ENCODE measurements at places on chromosomes 16 and 17.

DNA sequence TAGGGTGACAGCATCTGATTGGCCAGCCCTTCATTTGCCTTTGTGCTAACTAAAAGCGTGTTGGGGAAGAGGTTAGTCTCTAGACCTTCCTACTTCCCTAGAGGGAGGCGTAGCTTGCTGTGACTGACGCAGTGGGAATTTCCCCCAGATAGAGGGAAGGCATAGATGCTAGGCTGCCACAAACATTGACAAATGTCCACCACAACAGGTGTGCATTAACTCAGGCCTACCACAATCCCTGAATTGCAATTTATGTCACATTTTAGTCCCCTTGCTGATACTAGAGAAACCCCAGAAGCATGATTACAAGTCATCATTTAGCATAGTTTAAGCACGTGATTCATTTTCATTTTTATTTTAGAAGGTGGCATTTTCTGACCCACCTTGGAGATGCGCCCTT is 76.3 kb upstream of the WSB1 start:
- DNase-seq = no peak

DNA sequence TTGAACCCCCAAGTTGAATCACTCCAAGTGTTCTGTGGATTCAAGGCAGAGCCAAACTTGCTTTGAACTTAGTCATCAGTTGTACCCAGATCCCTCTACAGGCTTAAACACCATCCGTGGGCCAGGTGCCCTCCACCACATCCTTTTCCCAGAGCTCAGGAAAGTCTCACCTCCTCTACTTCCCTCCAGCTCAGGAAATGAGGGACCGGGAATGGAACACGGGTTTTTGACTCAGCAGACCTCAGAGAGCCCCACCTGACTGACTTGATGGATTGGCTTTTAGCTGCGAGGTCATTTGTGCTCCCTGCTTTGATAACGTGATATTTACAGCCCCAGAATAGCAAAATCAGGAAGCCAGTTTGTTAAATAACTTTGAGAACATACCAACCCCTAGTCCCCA is 20.1 kb downstream of the GID4 start:
- DNase-seq = no peak

GRCh38 chr16:46774743-46775177 is 26.6 kb upstream of the MYLK3 start:
- DNase-seq = no peak

DNA sequence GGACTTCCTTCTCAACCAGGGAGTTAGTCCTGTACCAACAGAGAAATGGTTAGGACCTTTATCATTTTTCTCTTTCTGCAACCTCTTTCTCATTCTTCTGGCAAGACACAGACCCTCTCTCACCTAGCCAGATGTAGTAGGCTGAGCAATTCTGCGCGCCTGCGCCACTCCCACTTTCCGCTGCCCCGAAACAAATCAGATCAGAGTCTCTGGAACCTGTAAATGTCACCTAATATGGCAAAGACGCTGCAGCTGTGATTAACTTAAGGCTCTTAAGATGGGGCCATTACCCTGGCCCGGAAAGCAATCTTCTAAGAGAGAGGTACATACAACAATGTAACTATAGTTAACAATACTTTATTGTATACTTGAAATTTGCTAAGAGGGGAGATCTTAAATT is 94.3 kb upstream of the ASIC2 start:
- DNase-seq = no peak

DNA sequence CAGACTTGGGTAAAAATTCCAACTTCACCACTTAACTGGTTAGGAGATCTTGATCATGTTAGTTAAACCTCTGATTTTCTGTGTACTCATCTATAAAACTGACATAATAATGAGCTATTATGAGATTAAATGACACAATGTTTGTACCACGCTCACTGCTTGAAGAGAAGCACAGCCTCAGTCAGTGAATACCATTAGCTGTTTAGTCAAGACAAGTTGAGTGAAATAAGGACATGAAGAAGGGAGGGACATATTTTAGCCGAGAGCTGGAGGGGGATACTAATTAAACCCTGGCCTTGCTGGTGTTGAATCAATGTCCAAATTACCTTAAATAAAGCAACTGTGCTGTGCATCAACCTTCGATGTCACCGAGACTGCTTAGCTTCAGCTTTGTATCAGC is 105.1 kb upstream of the TOX3 start:
- no peak for DNase-seq

DNA sequence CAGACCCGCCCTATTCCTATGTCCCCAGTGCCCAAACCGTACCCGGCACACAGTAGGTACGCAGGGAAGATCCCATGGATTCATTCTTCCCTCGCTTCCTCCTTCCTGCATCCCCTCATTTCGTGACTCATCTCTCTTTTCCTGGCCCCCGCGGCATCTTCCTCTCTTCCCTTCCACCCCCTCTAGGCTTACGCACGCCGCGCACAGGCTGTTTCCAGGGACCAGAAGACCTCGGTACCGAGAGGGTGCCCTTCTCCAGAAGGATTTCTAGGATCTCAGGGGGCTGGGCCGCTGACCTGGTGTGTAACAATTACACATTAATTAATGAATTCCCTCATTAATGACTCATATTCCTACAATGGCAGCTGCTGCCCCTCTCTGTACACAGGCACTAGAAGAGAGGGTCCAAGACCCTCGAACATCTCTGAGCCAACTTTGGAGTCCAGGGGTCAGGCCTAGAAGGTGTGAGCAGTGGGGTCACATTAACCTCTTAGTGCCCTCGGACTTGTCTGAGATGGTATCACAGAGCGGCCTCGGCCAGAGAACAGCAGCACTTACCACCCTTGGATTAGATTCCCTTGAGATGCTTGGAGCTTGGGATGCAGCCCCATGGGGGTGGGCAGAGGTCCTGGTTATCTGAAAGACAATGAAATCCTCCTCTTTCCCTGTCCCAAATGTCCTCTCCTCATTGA is 16.8 kb upstream of the PLLP start:
- DNase-seq = no peak

GRCh38 chr17:49783071-49783715 is 5.3 kb upstream of the KAT7 start:
- no peak for DNase-seq

GRCh38 chr17:61158376-61158775 is 241.3 kb upstream of the TBX2 start:
- DNase-seq = no peak
